ENCODE measurements at places on chromosomes 7 and 10.

DNA sequence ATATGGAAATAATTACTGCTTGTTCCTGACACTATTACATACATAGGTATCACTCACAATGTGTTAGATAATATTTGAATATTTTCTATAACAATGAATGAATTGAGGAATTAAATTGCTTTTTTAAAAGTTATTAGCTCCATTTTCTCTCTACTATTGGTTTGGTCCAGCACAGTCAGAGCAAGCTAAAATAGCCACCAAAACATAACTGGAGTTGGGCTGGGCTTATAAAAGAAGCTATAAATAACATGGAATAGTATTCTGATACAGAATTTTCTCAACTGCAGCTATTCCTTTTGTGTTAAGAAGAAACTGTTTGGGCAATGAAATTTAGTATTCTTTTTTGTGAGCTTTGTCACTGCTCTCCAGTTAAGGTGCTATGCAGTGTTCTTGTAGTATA lies 142.6 kb upstream of the LRRN3 start:
- no peak for DNase-seq

- peak; percentile 82 for DNase-seq
These were observed 26.5 kb downstream of the TNRC18 start for GRCh38 chr7:5396999-5397663.

GRCh38 chr10:79442171-79443040 lies 3.0 kb downstream of the ZCCHC24 start:
- no peak for DNase-seq

- no peak for DNase-seq
These were observed 105.6 kb upstream of the NRBF2 start for GRCh38 chr10:63027531-63027930.

DNA sequence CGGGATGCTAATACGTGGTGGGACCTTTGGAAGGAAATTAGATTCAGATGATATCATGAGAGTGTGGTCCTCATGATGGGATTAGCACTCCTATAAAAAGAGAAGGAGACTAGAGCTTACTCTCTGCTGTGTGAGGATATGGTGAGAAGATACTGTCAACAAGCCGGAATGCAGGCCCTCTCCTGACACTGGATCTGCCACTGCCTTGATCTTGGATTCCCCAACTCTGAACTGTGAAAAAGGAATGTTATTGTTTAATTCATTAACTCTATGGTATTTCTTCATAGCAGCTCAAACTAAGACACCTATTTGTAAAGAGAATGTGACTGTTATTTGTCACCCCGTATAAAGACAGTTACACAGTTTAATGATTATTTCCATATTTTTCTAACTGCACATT lies 1227.5 kb upstream of the C7orf33 start:
- no peak for DNase-seq

DNA sequence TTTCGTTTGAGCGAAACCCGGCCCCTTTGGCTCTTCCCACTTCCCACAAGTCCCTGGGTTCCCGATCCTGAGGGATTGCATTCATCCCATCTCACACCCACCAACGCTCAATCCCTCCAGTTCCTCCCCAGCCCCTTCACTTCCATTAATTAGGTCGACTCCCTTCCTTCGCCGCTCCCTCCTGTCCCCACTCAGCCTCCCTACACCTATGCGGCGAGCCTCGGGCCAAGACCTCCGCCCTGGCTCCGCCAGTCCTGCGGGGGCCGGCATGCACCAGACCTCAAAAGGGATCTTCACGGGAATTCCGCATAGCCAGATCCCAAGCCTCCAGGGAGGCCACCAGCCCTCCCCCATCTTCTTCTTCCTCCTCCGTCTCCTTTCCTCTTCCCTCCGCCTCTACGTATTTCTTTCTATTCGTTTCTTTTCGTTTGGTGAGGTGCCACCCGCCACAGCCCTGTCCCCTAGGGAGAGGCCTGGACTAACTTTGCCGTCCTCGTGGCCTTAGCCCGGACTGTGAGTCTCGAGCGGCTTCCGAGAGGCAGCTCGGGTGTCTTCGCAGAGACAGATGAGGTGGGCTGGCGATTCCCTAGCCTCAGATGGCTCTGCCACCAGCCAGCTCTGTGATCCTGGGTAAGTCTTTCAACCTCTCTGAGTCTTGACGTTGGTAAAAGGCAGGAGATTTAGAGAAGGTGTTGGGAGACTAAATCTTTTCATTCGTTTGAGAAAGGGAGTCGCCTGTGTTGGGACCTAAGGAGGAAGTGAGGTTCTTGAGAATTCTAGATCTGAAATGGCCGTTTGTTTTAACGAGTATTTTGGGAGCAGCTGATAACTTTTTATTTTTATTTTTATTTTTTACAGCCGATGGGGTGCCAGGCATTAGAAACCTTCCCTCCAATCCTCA lies 8.1 kb upstream of the LBX1 start:
- no peak for DNase-seq

- no peak for DNase-seq
These were observed 67.1 kb downstream of the NRF1 start for GRCh38 chr7:129678606-129679005.

DNA sequence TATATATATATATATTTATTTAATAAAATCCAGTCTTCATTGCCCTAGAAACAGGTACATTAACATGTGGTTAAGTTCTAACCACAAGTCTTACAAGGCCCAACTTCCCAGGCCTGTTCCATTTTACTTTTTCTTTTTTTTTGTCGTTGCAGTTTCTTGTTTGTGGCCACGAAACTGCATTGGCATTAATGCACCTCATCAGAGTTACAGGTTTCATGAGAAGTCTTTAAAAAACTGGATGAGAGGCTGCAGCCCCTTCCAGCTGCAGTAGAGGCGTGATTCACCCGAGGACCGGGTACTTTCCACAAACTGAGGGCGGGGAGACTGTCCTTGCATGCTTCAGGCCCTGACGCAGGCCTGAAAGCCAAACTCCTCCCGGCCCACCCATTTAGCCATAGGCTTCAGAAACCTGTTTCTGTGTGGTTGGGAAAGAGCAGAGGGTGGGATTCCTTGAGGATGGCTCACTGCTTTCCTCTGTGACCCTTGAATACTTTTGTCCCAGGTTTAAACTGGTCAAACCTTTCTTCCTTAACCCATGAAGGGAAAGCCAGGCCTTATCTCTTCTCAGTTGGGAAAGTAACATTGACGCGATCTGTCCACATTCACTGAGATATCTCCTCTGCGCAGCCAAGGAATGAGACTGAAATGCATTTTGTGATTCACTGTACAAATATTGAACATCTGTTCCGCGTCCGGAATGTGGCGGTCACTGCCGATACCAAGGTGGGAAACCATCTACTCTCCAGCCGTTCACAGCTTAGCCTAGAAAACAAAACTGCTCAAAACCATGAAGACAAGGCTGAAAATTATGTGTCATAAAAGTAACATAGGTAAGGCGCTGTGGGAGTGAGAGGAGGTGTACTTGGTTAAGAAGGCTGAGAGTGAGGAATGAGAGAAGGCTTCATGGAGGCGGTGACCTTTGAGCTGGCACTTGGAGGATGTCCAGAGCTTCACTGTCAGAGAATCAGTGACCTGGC lies 311.7 kb downstream of the GATA3 start:
- peak; percentile 32 for DNase-seq

- DNase-seq: no peak
These were observed 85.9 kb upstream of the LEP start for GRCh38 chr7:128155100-128155740.

GRCh38 chr10:35637462-35637861 lies 4.6 kb downstream of the FZD8 start:
- DNase-seq: no peak

GRCh38 chr10:49756031-49756430 lies 6.1 kb downstream of the OGDHL start:
- no peak for DNase-seq

- no peak for DNase-seq
These were observed 27.2 kb downstream of the LSM5 start for GRCh38 chr7:32462977-32463376.

- no peak for DNase-seq
These were observed 31.5 kb downstream of the NMT2 start for GRCh38 chr10:15137036-15137359.

DNA sequence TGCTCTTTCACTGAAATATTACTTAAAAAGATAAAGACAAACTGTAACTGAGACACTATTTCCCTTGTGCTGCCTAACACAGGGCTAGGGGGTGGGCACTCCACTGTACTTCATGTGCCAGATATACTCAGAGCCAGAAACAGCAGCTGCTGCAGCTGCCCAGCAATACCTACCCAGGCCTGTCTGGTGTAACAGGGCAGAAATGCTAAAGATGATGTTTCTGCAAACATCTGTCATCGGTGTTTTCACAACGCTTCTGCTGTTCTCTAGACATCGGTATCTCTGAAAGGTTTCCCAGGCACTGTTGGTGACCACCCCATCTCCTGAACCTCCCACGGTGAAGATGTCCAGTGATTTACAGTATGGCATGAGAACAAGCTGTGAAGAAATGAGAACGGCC lies 42.7 kb downstream of the LAMB1 start:
- no peak for DNase-seq

DNA sequence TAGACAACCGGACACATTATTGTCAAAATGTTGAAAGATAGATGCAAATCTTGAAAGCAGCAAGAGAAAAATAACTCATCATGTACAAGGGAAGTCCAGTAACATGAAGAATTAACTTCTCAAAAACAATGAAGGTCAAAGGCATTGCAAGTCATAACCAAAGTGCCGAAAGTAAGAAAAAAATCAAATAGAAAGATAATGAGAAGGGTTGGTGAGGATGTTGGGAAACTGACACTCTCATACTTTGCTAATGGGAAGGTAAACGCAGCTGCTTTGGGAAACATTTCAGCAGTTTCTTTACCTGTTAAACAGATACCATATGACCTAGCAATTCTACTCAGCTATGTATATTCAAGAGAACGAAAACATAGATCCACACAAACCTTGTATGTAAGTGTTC lies 303.0 kb downstream of the ARL4A start:
- DNase-seq: no peak

- no peak for DNase-seq
These were observed 11.9 kb upstream of the SFR1 start for GRCh38 chr10:104109908-104110662.

DNA sequence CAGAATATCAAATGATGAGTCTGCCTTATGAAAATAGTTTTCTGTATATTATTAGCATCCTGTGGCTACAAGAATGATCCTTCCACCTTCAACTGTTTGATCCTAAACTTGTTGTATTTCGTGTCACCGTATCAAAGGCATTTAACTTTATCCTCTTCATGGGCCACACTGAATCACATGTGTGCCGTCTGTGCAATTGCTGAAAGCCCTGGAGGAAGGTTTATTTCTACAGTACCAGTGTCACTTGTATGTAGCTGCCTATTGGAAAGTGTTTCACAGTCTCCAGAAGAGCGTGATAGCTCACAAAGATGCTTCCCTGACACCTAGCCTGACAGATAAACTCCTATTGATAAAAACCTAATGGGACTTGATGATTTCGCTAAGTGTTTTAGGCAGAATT lies 94.5 kb downstream of the ITGA8 start:
- no peak for DNase-seq

- no peak for DNase-seq
These were observed 1.9 kb upstream of the EN2 start for GRCh38 chr7:155455776-155456737.

DNA sequence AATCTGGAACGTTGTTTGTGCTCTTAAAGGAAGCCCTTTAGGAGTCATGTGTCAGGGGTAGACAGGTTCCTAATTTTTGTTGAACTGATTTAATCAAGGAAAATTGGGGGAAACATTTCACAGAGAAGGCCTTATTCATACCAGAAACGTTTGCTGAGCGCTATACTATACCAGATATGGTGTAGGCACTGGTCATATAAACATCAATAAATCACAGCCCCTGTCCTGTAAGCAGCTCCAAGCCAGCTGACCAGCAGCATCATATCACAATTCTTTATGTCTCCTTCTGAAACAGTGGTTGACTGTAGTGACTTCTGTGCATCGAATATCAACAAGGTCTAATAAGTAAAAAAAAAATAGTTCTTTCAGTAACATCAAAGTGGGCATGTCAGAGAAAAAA lies 1.1 kb downstream of the TMEM178B start:
- no peak for DNase-seq

- DNase-seq: no peak
These were observed 65.1 kb downstream of the PPP1R3C start for GRCh38 chr10:91567815-91568214.

GRCh38 chr7:128389618-128390329 lies 20.0 kb downstream of the IMPDH1 start:
- no peak for DNase-seq

GRCh38 chr10:18279173-18279572 lies 138.9 kb downstream of the CACNB2 start:
- no peak for DNase-seq

DNA sequence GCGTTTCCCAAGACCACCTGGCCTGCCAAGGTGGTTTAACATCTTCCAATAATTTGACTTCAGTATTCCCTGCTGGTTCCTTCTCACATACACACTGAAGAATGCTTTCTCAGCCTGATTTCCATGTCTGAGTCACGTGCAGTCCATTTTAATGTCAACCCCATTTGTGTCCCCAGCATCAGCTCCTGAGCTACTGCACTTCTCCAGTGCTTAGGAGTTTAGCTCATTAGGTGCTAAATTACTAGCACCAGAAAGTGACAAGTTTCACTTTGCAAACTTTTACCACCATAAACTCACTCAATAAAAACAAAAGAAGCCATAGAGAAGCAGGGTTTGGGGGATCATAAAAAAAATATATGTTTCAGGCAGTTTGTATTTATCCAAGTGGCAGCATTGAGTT lies 279.3 kb upstream of the SORCS1 start:
- DNase-seq: no peak

- no peak for DNase-seq
These were observed 25.9 kb upstream of the FAM20C start for GRCh38 chr7:166338-167060.
